Stimulated activated CD8-positive, alpha-beta memory T cell treated with anti-CD3 and anti-CD28 coated beads, Interleukin-2, amount 100 ng/mL, for 48 hours (primary cell): ENCODE measurements at places on chromosomes 4 and X.

DNA sequence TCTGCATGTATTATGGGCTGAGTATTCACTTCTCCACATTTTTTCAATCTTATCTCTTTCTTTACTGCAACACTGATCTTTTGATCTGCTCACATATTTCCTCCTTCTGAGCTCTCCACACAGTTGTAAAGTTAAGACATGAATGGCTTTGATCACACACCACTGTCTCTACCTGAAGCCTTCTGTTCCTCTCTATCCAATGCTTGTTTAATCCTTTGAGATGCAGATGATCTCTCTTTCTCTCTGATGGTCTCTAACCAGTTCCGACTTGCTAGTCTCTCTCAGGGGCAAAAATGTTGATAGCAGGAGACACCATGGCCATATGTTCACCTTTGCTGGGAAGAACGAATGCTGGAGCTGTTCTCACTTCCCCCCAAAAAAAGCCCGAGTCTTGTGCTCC is 162.4 kb downstream of the UNC5C start:
- DNase-seq = no peak

DNA sequence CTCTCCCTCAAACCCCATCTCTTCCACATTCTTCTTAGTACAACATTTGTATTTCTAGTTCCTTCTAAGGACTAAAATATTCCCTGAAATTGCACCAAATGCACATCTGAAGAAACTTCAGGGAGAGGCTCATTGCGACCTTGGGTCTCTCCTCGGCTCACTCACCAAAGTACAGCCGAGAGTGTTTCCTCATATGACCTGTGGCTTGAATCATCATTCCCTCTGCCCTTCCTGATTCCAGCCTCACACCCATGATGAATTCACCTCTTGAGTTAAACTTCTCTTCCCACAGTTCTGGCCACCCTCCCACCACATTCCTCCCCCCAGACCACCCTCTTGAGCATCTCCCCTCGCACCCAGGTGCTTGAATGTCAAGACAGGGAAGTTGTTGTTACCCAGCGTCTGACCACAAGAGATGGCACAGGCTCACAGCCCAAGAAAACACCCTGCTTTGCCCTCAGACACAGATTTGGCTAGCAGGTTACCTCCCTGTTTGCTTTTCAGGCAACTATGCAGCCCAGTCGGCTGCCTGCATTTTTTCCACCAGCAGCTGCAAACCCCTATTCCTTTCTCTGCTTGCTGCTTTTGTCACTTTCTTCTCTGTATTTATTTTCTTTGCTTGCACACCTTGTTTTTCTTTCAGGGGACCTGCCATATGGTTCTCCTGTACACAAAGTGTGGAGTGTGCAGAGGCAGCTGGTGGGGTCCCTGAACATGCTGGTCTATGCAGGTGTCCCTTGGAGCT is 214.8 kb downstream of the SPATA18 start:
- no peak for DNase-seq

- DNase-seq = no peak
Measured at GRCh38 chrX:46665232-46666152, 91.9 kb downstream of the CHST7 start.

- no peak for DNase-seq
Measured at GRCh38 chr4:157220371-157220881, at the start of gene GRIA2. Gene GRIA2, plus strand, starts transcription at chr4:157220728. Its CDS starts 315 bp downstream, at chr4:157221043.

GRCh38 chr4:56739066-56739777 is 58.1 kb upstream of the HOPX start:
- DNase-seq = no peak

DNA sequence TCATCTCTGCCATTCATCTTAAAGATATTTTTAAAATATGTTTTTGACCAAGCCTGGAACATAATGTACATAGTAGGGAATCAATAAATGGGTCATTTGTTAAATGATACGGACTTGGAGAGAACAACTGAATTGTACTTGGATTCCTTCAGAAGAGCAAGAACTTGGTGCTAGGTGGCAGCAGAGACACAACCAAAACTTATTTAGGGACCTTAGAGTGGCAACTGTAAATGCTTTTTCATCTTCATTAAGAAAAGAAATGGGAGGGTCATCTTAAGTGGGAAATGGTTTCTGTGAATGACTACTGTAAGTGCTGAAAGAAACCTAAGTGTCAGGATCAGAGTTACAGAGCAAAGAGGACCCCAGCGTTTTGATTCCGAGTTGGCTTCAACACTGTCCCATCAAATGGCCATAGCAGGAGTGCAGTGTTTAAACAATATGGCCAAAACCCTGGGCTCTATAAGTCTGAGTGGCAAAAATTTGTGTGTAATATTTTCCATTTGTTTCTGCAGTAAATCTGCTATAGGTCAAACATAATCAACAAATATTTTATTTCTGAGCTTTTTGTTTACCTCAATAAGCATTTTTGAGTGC is 213.6 kb downstream of the PALLD start:
- DNase-seq = no peak

DNA sequence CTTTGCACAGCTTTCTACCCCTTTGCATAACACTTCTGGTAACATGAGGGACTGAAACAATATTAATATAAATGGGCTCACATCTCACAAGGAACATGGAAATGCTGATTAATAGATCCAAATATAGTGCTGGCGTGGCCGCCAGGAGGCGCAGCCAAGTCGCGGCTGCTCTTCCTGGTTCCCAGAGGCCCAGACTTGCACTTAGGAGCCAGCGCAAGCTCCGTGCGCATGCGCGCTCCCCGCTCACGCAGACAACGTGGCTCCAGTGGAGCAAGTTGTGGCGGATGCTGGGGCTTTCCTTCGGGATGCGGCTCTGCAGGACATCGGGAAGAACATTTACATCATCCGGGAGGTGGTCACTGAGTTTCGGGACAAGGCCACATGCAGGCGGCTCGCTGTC is 318.3 kb upstream of the SLC7A11 start:
- no peak for DNase-seq

- DNase-seq = no peak
Measured at GRCh38 chr4:155966731-155967395, 13.2 kb upstream of the CTSO start.

- DNase-seq = no peak
Measured at GRCh38 chrX:10617999-10618351, 2.4 kb downstream of the MID1 start.

DNA sequence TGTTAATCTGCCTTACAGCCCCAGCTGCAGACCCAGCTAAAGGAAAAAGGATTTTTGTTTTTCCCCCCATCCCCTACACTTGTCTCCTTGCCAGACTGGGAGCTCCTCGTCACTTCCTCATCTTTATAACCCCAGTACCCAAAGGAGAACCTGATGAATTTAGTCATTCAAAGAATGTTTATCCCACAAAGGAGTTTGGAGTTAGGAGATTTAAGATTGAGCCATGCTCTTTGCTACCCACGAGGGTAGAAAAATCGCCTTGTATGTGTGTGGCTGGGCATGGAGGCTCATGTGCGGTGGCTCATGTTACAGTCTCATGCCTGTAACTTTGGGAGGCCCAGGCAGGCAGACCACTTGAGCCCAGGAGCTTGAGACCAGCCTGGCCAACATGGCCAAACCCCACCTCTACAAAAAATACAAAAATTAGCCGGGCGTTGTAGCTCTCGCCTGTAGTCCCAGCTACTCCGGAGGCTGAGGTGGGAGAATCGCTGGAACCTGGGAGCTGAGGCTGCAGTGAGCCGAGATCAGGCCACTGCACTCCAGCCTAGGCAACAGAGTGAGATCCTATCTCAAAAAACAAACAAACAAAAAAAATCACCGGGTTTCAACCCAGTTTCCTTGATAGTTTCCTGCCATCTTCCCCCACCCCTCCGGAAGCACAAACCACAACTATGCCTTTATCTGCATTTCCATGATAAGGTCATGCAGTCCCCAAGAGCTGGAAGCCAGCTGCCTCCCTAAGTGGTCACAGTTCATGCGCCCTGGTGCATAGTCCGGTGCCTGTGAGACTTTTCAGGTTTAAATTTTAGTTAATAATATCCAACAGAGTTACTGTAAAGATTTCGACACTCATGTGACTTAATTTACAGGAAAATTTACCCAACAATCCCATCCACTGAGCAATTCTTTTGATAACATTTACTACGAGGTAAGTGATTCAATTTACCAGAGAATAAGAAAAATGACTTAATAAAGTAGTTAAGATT is 1.5 kb downstream of the CFAP97 start:
- DNase-seq = no peak

- no peak for DNase-seq
Measured at GRCh38 chrX:108313669-108314068, 124.6 kb downstream of the COL4A6 start.
